ENCODE measurements at places on chromosomes 1 and 21.

DNA sequence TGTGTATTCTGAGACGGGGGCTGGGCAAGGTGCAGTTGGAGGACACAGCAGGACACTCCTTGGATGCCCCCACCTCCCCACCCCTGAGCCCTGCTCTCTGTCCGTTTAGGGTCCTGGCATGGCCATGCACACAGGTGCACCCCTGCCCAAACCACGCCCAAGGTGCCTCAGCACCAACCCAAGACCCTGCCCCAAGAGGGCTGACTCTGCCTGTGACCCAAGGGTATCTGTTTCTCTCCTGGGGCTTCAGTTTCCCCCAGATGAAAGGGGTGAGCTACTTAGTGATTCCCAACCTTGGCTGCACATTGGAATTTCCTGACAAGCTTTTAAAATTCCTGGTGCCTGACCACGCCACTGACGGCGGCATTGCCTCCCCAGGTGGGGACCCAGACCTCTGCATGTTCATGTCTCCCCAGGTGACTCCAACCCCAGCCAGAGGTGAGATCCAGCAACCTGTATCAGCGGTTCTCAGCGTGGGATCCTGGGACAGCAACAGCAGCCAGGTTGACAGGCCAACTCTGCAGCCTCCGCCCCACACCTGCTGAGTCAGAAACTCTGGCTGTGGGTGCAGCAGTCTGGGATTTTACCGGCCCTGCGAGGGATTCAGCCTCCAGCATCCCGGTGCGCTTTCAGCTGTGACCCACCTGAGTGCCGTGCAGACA is 483.4 kb downstream of the NPHP4 start:
- DNase-seq, result no peak

GRCh38 chr1:63435161-63435560 is 67.7 kb downstream of the ALG6 start:
- no peak for DNase-seq

GRCh38 chr1:101006553-101006952 is 19.0 kb downstream of the DPH5 start:
- DNase-seq, result no peak

DNA sequence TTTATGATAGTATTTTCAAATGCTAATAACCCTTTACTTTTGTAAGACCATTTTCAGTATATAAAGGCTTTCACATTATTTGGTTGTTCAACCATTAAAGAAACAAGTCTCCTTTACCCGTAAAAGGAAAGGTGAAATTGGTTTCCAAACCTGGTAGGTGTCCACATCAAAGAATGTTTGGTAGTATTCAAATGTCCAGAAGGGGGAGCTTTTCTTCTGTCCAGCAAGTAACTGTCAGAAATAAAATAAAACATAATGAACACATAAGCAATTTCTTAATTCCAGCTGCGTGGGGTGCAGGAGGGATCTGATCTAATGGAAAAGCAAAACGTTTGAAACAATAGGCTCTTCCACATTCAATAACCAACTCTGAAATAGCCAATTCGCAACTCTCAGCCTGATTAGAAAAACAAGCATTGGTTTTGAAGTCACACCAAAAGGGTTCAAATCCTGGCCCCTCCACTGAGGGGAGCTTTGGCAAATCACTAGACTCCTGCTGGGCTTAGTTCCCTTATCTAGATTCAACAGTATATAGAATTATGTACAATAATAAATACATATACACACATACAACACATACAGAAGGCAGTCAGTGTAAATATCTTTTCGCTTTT is 11.0 kb downstream of the YIPF1 start:
- DNase-seq, result no peak

DNA sequence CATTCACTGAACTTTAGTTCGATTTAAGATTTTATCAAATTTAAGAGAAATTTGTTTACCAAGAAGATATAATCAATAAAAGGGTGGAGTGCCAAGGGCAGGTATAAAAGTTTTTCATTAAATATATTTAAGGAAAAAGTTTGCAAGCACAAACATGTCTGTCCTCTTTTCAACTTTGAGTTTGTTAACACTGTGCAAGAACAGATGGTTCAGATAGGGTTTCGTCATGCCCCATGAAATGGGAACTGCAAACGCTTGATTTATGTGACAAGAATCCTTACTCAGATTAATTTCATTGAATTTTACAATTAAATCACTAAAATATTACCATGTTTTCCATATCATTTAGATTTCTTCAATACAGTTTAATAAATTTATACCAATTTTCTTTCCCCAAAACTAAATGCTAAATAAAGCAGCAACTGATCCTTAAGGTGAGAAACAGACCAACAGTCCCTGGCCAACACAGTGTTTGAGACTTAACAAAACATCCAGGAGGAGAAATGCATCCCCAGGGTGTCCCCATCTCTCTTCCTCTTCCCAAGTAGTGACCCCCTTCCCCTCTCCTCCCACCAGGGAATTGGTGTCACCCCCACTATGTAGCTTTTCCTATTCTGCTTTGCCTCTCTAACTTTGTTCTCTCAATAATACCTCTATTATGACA is 292.9 kb downstream of the LTN1 start:
- DNase-seq, result no peak

- no peak for DNase-seq
Measured at GRCh38 chr1:66245691-66246090, 288.3 kb upstream of the SGIP1 start.

- no peak for DNase-seq
Measured at GRCh38 chr1:156862997-156863599, 2.4 kb downstream of the NTRK1 start.

DNA sequence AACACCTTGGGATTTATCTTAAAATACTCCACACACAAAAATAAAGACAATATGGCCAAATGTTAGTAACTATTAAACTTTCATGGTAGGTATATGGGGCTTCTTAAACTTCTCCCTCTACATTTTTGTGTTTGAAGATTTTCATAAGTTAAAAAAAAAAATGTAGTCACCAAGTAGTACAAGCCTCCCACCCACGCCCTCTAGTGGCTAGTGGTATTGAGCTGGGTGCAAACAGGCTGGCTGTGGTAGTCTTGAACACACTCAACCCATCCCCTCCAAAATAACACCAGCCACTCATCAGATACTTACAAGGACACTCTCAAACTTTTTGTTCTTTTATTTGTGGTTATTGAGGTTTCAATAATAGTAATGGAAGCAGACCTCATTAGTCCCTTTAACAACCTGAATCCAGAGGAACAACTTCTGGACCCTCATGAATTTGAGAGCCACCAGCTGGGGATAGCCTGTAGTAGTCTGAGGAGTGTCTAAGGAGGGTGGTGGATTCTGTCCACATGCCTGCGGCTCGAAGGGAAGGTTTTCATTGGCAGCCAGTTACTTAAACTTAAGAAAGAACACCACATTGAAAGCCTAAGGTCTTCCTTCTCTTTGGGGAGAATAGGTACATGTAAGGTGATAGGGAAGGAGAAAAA is 15.6 kb downstream of the RD3 start:
- peak; percentile 61 for DNase-seq

DNA sequence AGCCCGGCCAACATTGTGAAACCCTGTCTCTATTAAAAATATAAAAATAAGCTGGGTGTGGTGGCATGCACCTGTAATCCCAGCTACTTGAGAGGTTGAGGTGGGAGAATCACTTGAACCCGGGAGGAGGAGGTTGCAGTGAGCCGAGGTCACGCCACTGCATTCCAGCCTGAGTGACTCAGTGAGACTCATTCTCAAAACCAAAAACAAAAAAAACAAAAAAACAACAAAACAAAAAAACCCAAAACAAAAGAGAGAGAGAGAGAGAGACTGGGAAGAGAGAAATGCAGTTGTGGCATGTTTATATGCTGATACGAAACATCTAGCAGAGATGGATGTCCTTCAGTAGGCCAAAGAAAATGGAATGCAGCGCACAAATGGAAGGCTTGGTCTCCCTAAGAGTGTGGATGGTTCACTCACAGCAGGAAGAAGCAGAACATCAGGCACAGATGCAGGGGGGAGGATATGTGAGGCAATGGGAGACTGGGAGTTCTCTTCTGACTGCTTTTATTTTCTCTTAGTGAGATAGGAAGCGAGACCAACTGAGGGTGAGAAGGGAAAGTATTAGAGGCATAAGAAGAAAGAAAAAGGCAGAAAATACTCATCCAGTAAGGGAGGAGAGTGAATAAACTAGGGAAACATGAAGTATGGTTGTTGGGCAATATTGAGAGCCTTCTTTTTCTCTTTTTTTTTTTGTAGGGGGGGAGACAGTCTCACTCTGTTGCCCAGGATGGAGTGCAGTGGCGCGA is 16.0 kb downstream of the THEM4 start:
- DNase-seq, result no peak

DNA sequence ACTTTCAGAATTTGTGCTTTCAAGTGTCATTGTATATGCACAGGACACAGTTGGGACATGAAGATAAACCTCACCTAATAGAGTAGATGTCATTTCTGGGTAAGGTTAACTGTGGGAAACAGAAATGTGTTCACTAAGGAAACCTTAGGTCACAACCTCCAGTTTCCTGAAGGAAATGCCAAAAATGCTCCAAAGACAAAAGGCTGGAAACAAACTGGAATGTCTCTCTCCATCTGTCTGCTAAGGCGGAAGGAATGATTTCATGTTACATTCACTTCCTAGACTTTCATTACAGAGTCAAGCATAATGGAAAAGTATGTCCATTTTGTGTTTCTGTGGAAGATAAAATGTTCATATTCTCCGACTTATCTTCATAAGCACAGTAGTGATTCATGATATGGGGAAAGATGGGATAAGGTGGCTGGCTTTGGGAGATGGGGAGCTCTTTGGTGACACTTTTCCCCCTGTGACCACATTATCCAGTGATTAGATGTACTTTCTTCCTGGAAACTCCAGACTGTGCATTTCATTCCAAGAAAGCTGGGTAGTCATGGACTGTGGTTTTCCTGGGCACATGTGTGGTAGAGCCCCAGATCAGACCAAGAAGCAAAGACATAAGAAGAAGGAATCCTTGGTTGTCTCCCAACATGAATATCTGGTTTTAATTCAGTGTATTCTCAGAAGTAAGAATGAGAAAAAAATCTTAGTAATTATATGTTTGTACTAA is 5.7 kb downstream of the S1PR1 start:
- no peak for DNase-seq

- DNase-seq, result peak; percentile 36
Measured at GRCh38 chr1:110203021-110203661, 7.0 kb upstream of the KCNC4 start.

DNA sequence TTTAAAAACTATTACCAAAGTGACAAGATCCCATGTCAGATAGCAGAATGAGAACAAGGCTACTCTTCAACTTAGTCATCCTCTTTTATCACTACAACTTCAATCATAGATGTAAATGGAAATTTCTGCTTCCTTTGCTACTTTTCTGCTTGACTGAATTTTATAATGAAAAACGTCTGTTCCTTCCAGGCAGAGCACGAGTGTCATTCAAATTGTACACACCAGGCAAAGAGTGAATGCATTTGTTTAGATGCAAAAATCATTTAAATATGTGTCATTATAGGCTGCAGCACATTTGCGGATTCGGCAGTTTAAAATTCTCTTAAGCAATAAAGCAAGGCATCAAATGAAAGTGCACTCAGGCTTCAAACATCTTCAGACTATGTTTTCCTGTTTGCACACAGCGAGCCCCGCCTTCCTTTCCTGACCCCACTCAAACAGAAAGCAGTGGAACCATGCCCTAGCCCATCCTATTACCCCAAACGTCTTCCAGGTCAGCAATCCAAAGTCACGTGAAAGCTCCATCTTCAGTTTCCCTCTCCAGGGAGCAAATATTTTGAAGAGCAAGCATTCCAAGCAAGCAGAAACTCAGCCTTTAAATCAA is 99.6 kb downstream of the APP start:
- no peak for DNase-seq

DNA sequence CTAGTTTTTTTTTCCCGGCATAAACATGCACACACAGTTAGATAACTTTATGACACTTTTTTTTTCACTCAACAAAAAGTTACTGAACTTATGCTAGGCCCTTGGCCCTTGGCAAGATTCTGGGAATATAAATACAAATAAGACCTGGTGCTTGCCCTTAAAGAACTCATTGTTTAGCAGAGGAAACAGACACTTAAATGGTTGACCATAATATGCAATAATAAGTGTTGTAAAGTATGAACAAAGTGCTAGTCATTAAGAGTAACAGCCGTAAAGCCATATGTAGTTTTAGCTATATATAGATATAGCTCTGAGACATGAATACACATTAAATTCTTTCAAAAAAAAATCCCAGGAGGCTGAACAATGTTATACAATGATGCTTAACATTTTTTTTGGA is 198.3 kb downstream of the CYYR1 start:
- DNase-seq, result no peak

- no peak for DNase-seq
Measured at GRCh38 chr1:6360117-6360496, 33.5 kb downstream of the ACOT7 start.

DNA sequence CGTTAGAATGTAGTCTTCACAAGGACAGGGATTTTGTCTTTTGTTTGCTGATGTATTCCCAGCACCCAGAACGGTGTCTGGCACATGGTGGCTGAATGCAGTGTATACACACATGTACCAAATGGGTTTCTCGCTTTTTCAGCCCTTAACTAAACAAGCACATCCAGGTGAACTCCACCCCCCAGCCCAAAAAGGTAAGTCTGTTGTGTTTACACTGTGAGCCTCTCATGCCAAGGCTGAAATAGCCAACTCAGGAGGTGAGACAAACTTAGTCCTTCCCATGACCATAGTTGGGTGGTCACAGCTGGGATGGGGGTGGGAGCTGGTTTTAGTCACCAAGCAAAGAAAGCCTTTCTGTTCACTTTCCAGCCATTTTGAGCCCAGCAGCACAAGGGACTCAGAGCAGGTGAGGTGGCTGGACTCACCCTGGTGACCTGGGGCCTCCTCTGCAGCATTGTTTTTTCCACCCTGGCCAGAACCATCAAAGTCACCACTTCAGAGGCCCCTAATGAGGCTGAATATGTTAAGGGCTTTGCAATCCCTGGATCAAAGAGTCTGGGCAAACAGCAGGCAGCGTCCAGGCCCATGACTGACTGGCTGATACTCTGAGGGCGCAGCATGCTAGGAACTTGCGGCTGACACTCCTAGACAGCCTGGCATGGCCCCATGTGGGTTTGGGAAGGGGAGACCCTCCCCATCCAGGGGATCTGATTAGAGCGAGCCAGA is 8.7 kb downstream of the TENT5B start:
- DNase-seq, result no peak

DNA sequence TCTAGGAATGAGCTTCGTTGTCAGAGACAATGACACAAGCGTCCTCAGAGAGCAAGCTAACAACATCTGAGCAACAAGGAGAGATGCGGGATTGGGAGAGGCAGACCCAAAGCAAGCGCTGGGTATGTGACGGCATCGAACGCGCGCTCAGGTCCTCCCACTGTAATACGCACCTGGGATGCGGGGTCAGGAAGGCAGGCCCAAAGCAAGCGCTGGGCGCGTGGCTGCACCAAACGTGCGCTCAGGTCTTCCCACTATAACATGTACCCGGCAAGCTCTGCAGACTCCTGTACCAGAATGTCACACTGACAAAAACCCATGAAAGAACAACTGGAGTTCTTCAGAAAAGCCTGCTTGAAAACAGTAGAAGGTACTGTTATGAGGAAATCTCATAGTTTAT is 653.8 kb downstream of the SMYD3 start:
- no peak for DNase-seq

- no peak for DNase-seq
Measured at GRCh38 chr1:157781048-157781447, 4.1 kb upstream of the FCRL2 start.

- DNase-seq, result no peak
Measured at GRCh38 chr1:45952072-45952471, 148.7 kb downstream of the MAST2 start.

Data from stimulated activated CD4-positive, alpha-beta T cell treated with anti-CD3 and anti-CD28 coated beads, Interleukin-15, amount 100 ng/mL, for 48 hours (primary cell).